NCI-H1417 treated with DMSO at 0.1 percent for 48 hours (cell line): ENCODE measurements at places on chromosomes 7 and 10.

DNA sequence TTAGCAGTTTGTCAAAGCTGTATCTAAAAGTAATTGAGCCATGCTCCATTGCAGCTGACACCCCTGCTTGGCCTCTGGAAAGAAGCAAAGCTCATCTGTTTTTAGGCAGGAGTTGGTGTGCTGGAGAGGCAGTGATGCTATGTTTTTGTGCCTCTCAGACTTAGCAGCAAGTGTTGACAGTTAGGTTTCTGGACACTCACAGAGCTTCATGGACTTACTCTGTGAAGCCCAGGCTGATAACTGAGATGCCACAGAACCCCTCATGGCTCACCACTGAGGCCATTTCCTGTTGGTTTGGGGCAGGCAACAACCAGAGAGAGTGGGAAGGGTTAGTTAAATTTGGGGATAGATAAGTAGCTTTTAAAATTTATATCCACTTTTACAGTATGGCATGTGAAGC is 59.8 kb downstream of the BTAF1 start:
- DNase-seq: no peak

- no peak for DNase-seq
These were observed 1.1 kb upstream of the HPSE2 start for GRCh38 chr10:99236627-99237309.

- DNase-seq: no peak
These were observed 61.9 kb downstream of the MCU start for GRCh38 chr10:72753760-72754231.

GRCh38 chr7:109158246-109158645 is 588.6 kb downstream of the DNAJB9 start:
- DNase-seq: no peak

DNA sequence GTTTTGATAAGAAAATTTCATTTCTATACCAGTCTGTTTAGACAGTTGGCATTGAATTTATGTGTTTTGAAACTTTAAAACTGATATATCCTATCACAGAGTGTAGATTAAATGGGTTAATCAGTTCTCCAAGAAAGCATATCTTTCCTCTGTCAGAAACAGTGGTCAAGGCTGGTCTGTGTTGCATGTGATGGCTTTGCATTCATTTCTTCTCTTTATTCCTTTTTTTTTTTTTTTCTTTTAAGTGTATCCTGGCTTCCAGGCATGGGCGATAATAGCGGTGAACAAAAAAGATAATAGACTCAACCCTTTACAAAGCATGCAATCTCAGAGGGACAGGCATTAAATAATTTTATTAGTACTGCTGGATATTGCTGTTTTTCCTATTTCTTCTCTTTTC is 136.6 kb downstream of the LRRC4 start:
- DNase-seq: no peak

- no peak for DNase-seq
These were observed 266.4 kb downstream of the SORCS3 start for GRCh38 chr10:104907521-104907920.

DNA sequence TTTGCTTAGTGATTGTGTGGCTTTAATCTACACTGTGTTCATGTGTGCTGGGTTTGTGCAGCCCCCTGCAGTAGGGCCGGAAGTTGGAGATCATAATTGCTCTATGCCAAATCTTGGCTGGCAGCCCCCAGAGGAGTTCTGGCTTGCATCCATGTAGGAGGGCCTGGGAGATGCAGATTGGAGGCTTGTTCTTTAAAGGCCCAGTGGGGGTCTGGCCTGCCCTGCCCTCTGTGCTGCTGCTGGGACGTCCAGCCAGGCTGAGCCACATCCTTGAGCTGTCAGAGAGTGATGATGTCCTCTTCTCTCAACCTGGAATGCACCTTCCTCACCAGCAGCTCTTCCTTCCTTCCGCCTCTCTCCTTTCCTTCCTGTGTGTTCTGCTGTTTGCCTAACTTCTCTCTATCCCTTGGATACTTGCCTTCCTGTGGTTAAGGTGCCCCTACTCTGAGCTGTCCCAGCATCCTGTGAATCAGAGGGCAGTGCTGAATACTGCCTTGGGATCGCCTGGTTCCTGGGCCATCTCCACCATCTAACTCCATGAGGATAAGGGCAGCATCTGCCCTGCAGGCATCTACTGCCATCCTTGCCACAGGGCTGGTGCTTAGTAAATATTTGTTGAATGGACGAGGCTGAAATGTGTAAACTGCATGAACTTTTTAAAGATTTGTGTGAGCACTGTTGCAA is 30.2 kb downstream of the DOCK1 start:
- no peak for DNase-seq

- no peak for DNase-seq
These were observed 11.6 kb downstream of the LBX1 start for GRCh38 chr10:101217450-101218281.

GRCh38 chr7:154332811-154333580 is 280.8 kb downstream of the DPP6 start:
- DNase-seq: no peak

GRCh38 chr7:44338600-44338999 is 13.2 kb upstream of the CAMK2B start:
- no peak for DNase-seq

- DNase-seq: no peak
These were observed 19.8 kb downstream of the OR2F1 start for GRCh38 chr7:143974459-143974858.

DNA sequence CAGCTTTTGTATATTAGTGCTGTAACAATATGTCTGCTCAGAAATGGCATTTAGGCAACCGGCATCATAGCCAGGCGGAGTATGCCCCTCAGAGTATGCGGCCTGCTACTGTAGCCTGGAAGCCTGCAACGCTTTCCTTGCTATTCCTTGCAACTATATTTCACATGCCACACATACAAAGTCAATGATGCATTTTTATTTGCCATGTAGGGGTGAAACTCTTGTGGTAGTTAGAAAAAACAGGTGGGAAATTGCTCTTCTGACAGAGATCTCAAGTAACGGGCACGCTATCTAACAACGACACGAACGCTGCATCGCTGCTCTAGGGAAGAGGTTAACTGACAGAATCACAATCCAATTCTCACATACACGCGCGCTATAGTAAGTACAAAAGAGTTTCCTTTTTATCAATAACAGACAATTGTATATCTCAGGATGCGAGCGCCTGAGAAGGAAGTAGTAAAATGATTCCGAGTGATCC is 5.9 kb downstream of the EBF3 start:
- no peak for DNase-seq

DNA sequence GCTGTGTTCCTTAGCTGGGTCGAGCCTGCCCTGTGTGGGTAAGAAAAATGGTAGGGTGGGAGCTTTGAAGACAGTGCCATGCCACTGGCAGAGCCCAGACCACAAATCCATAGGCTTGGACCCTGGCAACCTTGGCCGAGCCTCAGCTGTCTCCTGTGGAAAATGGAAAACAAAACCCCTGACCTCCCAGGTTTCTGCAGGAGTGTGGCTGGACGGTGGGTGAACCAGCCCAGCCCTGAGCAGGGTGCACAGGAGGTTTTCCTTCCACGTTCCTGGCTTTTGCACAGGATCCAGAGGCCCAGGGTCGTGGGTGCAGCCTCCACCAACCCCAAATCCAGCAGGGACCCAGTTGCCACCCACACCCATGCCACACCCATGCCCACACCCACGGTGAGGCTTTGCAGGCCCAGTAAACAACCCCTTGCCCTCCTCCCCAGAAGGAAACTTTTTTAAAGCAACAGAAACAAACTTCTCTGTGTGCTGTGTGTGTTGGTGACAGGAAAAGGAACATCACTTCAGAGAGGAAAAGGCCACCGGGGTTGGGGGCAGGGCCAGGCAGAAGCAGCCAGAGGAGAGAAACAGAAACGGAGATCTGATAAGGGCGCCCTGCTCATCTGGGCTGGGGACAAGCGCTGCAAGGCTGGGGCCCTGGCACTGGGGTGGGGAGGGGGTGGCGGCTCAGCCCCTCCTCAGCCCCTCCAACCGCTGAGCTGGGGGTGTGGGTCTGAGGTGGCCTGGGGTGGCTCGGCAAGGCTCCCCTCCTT is 20.7 kb upstream of the ZMIZ1 start:
- DNase-seq: no peak

DNA sequence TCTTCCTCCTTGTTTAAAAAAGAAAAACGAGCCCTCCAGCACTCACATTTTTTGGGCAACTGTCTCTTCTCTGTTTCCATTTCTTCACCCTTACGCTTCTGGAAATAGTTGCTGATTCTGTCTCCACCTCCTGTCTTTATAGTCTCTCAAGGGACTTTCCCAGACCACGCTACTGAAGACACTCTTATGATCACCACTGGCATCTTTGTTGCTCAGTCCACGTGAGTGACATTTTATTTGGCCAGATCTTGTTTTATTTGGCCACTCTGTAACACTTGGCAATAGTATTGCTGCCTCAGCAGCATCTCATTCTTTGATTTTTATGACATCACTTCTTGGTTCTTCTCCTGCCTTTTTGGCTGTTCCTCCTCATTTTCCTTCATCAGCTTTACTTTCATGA is 21.6 kb upstream of the NME8 start:
- DNase-seq: no peak

GRCh38 chr7:133789974-133790373 is 337.2 kb upstream of the LRGUK start:
- DNase-seq: no peak

- DNase-seq: no peak
These were observed 61.8 kb downstream of the PTPRE start for GRCh38 chr10:127968659-127969058.

- DNase-seq: no peak
These were observed 40.5 kb upstream of the PRKAR1B start for GRCh38 chr7:767580-767940.

DNA sequence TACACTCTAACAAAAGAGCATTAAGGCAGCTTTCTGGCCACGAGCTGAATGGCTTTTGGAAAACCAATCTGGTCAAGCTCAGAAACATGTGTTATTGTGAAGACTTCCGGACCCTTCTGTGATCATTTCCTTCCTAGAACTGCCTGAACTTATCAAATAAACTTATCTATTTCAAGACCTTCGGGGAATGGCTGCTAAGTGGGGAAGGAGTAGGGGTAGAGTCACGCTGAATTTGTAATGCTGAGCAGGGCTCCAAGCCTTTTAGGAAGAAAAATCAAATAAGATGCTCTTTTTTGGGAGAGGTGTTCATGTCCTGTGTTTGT is 56.6 kb downstream of the PAPSS2 start:
- DNase-seq: no peak

DNA sequence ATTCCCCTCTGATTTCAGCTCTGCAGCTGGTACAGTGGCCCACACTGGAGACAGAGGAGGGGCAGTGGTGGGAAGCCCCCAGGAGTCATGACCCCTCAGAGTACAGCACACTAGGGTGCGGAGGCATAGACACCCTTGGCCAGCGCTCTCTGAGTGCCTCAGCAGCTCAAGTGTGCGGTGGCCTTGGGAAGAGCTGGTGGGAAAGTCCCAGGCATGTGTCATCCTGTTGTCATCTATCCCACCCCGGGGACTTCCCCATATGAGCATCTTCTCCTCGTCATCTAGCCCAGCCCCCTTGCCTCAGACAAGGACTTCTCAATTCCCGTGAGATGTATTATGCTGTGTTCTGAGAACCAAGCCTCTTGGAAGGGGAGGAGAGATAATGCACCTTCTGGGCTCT is 15.6 kb upstream of the PPIF start:
- no peak for DNase-seq

DNA sequence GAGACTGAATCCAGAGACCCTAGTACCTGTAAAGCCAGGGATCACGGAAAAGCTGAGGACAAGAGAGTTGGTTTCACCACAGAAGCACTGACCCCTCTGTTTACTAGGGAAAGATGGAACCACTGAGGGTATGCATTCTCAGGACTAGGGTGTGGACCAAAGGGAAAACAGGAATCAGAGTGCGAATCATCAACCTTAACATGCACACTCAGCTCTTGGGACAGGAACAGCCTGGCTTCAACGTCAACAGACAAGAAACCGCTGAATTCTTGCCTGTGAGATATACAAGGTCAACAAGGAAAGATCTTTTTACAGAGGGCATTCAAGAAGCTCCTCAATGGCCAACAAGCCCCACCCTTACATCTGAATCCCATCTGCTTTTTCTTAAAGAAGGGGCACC is 14.9 kb downstream of the TNRC18 start:
- no peak for DNase-seq

DNA sequence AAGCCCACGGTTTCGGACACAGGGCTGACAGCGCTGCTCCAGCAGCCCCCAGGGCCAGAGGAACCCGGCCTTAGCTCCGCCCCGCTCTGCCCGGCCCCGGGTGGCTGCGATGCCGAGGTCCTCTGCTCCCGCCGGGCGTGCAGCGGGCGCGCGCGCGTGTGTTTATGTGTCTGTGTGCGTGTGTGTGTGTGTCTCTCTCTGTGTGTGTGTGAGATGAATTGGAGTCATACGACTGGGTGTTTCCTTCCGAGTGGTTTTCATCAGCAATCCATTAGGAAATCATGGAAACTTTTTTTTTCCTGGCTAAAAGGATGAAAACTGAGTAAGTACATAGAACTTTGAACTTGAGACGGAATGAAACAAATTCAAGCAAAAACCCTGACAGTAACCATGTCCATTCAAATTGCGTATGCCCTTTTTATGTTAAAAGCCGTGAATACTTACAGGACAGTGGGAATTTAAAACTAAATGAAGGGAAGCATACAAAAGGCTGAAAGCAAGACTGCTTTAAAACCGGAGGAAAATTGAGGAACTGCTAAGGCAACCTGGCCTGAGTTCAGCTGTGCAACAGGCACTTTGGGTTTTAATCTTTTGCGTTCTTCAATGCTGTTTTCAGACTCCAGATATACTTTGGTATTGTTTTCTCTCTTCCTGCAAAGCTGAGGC is at the start of gene CPED1:
TSS of gene CPED1 (plus strand) at position 121 of the 666 bp plus-strand sequence. CDS start 911 bp downstream, outside the sequence.
- DNase-seq: no peak

DNA sequence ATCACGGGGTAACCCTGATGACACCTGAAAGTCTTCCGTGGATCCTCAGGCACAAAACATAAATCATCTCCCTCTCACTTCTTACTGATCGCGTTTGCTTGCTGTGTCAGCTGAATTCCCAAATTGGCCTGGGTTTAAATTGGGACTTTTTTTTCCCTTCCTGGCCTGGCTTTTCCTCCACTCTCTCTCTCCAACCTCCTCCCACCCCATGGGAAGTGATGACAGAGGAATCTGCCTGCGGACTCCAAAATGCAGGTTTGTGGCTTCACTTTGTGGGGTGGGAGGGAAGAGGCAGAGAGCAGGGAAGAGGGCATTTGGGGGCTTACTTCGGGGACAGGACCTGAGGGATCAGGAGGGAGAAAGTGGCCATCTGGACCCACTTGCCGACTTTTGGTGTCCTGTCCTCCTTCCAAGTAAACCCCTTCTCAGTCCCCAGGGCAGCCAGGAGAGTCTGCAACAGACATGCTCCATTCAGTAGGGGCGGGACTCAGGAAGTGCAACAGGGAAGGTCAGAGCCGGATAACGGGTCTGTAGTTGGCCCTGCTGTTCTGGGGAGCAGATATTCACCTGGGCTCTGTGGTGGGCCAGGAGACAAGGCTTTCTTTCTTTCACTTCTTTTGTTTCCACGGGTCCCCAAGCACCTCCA is 172.7 kb downstream of the PLXNA4 start:
- no peak for DNase-seq

DNA sequence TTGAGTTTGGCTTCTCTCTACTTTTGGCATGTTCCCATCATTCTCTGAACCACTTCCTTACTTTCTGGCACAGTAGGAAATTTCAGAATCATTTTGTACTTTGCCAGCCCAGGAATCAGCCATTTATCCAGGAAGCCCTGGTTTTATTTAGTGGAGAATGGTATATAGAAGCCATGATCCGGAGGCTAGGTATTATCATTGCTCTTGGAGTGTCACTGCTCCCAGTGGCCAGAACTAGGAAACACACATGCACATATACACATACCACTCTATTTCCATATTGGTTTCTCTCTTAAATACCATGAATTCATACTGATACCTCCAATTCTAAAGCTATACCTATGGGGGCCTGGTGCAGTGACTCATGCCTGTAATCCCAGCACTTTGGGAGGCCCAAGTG is 36.3 kb downstream of the SUFU start:
- DNase-seq: no peak

GRCh38 chr10:3169271-3169670 is 3.3 kb downstream of the PITRM1 start:
- no peak for DNase-seq
